CD4-positive, CD25-positive, alpha-beta regulatory T cell (primary cell): ENCODE measurements at places on chromosomes 12 and 14. TPM values are rescaled to one million over a fixed set of nuclear protein-coding genes. Genes with fewer than 3 reads are reported as not detected.

- no peak for DNase-seq
Measured at GRCh38 chr12:119740830-119741229, 72.9 kb downstream of the PRKAB1 start.

DNA sequence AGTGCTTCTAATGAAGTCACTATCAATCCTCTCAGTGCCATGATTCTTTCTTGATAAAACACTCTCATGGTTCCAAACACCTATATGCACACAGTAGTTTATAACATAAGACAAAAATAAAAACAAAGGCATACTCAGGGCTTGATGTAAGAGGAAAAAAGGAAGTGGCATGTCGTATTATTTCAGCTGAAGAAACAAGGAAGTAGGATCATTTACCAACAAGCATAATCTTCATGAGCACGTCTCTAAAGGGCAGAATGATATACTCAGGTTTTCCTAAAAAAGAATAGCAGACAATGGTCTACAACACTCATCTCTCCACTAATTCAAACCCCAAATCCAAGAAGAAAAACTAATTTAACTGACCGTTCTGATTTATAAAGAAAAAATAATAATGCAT lies 33.9 kb downstream of the NUMB start:
- no peak for DNase-seq

GRCh38 chr12:24109381-24110039 lies 160.0 kb upstream of the SOX5 start:
- DNase-seq, result no peak

- DNase-seq, result peak; percentile 57
Measured at GRCh38 chr14:50821510-50822464, 9.2 kb downstream of the NIN start.

DNA sequence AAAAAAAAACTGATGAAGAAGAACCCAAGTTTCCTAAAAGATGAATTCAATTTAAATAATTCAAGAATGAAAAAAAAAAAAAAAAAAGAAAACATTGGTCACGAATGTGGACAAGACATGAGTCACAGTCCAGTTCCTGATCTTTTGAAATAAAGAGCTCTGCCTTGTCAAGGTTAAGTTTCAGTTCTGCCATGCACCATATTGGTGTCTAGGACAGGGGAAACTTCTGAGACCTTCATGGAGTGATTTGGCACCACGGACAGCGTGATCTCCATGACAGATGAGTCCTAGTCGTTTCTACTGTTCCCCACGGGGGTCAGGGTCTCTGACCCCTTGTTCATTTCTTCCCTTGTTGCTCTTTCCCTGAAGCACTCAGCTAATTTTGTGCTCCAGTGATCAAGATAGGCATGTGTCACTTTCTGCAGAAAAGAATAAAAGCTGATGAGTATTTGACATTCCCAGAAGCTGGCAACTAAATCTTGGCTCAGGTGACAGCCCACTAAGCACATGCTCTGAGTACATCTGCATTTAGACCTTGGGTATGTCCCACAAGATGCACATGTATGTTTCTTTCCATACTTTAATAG lies 1159.7 kb downstream of the BCL11B start:
- no peak for DNase-seq

GRCh38 chr12:77213319-77213718 lies 147.9 kb upstream of the E2F7 start:
- DNase-seq, result no peak

DNA sequence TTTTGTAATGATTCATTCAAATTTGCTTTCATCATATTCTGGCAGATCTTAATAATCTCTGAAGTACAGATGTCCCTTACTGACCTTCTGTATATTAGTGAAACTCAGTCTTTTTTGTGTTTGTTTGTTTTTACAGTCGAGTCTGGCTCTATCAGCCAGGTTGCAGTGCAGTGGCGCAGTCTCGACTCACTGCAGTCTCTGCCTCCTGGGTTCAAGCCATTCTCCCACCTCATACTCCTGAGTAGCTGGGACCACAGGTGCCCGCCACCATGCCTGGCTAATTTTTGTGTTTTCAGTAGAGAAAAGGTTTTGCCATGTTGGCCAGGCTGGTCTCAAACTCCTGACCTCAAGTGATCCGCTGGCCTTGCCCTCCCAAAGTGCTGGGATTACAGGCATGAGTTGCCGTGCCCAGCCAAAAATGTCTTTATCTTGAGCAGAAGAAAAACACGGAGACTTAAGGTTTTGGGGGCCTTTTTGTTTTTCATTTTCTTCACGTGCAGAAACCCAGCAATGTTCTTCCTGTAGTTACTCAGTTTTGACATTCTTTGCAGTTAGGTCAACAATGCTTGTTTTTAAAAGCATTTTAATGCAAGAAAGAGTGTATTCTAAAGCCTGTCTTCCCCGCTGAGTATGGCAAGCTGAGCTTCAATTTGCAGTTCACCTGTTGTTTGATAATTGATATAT lies 79.5 kb downstream of the FAR2 start:
- DNase-seq, result no peak

DNA sequence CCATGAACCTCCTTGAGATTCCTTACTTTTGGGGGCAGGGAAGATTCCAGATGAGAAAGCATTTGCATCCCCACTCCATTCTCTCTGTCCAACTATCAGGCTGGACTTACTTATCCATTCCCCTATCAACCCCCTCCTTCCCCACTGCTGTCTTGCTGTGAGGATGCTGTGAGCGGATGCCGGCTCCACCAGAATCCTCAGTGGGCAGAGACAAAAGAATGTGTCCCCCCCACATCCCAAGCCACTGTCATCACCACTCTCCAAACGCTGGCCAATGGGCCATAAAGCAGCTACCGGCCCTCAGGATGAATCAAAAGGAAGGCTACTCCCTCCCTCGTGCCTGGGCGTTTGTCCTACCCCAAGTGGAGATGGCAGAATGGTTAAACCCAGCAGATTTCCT lies 173.0 kb upstream of the NTF3 start:
- no peak for DNase-seq

The OR6C76 gene
- total RNA-seq, result not detected

The SLC4A8 gene
- 3.5 TPM for total RNA-seq

The GPR68 gene
- total RNA-seq, result 18.8 TPM

The ATG14 gene
- total RNA-seq, result 19.0 TPM
